ENCODE measurements at places on chromosomes 3 and 15.

DNA sequence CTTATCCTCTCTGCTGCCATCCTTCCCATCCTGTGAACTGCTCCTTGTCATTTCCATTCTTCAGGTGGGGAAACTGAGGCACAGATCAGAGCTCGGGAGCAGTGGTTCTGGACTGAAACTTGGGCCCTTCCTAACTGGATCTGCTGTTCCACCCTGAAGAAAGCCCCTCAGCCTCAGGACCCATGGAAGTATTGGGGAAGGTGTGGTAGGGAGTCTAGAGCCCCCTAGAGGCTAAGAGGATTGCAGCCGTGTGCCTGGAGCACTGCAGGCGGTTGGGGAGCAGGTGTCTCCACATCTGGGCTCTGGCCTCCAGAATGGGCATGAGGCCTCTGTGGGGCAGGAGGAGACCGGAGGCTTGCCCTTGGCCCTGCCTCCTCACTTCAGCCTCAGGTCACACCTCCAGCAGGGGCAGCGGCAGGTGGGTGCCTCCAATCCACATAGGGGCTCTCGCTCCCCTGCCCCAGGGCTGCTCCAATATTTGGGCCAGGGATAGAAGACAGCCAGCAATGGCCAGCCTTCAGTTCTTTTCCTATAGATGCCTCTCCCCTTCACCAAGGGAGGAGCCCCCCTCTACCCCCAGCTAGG lies 28.1 kb downstream of the DNAJB8 start:
- DNase-seq: no peak

DNA sequence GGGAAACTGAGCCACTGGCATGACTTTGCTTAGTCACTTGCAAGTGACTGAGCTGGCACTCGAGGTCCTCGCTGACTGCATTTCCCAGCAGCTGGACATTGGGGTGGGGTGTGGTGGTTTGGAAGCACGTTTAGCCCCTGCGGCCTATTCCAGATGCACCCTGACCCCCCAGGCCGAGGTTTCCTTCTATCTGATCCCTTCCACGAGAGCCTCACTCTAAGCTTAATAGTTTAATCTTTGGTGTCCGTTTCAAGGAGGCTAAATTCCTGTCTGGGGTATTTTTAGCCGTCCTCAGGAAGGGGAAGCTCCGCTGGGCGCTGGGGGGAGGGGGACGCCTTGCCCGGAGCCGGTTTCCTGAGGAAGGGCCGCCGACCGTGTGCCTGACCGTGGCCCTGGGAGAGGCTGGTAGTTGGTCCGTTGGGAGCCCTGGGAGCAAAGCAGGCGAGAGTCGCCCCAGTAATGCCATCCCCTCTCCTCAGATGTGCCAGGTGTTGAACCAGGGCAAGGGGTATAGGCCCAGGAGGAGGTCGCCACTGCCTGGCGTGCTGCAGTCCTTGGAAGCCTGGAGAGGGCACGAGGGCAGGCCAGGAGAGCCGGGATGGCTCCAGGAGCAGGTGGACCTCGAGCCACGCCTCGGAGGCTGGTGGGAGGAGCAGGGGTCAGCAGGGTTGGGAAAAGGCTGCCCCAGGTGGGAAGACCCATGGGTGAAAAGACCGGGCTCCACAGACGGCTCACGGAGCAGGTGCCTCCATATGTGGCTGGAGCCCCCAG lies 37.2 kb downstream of the IDH2 start:
- no peak for DNase-seq

DNA sequence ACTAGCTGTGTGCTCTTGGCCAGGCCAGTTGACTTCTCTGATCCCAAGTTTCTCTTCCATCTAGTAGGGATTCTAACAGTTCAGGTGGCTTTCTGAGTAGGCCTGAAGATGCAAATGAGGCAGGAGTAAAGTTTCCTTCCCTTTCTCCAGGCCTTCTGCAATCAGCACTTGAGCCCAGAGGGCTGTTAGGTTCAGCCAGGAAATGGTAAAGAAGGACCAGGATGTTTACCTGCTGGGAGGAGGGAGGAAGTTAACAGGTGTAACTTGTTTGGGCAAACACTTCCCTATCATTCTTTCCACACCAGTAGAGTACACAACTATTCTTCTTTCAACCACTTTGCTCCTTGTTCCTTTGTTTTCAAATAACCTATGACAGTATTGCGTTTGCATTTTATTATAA lies 13.3 kb upstream of the TNFSF10 start:
- no peak for DNase-seq

DNA sequence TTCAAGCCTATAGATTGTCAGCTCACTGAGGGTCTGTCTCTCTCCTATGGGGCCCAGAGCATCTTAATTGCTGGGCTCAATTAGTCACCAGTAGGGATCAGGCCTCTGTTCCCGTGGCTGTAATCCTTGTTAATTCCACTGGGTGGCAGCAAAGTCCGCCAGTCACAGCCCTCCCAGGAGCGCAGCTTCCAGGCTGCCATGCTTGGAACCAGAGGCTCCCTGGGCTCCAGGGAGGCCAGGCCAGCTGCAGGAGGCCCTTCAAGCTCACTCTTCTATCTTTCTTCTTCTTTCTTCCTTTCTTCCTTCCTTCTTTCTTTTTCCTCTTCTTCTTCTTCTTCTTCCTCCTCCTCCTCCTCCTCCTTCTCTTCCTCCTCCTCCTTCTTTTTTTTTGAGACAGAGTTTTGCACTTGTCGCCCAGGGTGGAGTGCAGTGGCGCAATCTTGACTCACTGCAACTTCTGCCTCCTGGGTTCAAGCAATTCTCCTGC lies 14.4 kb downstream of the RNU5B-1 start:
- peak; percentile 80 for DNase-seq

- peak; percentile 74 for DNase-seq
Observed at GRCh38 chr3:184540777-184541681, 20.6 kb upstream of the EPHB3 start.

DNA sequence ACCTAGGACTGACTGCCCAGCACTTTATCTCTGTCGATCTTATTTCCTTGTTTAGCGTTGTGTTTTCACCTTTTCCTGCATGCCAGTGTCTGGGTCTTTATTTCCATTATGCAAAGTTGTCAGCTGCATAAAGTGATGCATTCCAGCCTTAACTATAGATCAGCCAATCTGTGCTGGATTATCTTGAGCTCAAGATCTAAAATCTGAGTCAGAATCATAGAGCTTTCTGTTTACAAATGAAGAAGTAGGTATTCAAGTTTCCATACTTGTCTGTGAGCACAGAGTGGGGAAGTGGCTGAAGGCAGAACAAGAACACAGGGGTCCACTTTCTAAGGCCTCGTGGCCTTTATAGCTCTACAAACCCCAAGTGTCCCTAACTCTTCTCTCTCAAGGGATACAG lies 82.4 kb upstream of the PLCL2 start:
- no peak for DNase-seq

GRCh38 chr3:102133376-102133775 lies 284.1 kb downstream of the NFKBIZ start:
- DNase-seq: no peak

DNA sequence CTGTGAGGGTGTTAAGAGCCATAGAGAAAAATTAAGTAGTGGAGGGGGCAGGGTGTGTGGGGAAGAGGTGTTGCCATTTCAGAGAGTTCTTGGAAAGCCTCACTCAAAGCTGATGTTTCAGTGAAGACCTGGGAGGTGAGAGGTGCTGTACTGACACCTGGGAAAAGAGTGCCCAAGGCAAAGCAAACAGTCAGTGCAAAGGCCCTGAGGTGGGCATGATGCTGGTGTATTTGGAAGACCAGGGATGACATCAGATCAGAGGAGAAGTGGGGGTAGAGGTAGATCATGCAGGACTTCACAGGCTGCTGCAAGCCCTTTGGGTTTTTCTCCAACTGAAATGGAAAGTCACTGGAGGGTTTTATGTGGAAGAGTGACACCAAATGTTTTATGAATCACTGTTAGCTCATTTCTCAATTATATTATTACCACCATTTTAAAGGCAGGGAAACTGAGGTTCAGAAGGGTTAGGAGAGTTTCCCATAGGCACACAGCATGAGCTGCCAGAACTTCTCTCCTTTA lies 42.8 kb upstream of the SMAD3 start:
- no peak for DNase-seq

DNA sequence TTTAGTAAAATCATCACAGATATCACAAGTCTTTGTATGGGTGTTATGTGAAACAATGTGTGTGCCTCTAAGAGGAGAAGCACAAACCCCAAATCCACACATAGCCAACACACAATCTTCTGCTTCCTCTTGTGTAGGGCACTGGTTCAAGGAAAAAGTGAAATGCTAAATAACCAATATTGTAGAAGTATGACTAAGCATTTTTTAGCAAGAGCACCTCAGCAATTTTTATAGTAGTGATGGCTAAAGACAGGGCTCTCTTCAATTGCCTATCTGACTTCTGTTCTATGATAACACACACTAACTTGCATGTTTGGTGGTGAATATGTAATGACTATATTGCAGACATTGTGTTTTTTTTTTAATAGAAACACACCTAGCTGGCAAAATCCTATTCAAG lies 997.9 kb upstream of the ALCAM start:
- no peak for DNase-seq

DNA sequence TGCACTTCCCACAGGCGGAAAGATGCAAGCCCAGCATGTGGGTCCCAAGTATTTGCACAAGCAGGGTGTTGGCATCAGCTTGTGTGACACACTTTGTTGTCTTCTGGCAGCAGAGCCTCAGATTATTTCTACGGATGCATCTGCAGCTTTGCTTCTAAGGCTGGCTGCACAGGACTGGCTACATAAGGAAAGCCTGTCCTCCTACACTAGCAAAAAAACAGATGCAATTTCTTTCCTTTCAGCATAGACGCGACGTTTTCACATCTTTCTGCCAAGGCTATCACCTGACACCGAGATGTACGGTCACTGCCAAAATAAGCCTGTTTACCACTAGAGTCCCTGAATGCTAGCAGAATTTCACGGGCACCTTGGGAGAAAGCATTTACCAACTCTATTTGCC lies 13.5 kb downstream of the MRPS11 start:
- no peak for DNase-seq

DNA sequence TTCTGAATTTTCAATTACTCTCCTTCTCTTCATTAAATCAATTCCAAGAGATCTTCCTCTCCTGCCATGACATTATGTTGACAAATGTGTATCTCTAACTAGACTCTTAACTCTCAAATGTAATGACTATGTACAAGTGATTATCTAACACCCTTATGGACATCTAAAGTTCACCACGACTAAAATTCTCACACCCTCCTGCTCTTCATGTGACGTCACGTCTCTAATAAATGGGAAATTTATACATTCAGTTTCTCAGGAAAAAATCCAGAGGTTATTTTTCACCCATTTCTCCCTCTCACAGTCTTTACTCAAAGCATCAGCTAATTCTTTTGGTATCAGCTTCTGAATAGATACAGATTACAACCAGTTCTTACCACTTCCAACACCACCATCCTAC lies 237.5 kb upstream of the EPHA6 start:
- DNase-seq: no peak

DNA sequence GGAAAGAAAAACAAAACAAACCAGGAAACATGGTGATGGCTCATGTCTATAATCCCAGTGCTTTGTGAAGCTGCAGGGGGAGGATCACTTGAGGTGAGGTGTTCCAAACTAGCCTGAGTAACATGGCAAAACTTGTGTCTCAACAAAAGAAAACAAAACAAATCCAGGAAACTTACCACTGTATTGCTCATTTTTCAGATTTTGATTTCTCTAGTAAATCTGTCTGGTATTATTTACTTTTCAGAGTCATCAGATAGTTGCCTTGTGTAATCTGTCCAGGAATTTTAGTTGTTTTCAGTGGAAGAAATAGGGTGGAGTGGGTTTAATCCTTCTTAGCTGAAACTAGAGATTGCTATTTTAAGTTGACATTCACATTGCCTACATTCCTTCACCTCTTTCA lies 91.8 kb upstream of the ALCAM start:
- no peak for DNase-seq

- DNase-seq: no peak
Observed at GRCh38 chr15:90638963-90639362, 78.2 kb upstream of the BLM start.

DNA sequence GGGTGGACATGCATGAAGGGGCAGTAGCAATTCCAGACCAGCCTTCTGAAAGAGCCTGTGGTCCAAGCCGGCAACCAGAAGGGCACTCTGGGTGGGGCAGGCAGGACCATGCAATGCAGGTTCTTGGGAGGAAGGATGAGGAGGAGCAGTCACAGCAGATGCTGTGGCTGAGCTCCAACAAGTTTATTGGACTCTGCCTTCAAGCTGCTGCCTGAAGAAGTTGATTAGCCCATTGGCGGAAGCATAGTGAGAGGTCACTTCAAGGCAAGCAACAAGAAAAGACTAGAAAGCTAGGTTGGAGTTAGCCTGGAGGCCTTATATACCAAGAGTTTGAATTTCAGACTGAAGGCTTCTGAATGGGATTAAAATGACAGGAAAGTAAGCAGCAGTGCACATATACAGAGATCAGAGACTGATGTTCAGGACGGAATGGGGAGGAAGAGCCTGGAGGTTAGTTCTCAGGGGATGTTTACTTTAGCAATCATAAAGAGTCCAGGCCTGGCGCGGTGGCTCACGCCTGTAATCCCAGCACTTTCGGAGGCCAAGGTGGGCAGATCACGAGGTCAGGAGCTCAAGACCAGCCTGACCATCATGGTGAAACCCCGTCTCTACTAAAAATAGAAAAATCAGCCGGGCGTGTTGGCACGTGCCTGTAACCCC lies 39.9 kb downstream of the SFMBT1 start:
- DNase-seq: no peak

DNA sequence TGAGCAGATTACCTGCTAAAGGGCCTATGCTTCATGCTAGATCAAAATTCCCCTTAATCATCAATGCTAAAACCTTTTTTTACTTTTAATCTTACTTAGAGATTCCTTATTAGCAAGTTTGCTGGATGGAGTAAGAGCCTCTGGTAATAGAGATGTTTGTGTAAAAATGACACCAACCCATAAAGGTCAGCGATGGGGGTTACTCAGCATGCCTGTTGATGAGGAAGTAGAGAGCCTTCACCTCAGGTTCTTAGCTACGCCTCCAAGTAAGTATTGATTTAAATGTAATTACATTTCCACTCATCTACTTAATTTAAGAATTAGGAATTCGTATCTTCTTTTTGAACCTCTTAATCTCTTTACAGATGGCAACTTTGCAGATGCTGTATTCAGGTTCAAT lies 38.8 kb downstream of the DNAJC13 start:
- no peak for DNase-seq

GRCh38 chr3:152331018-152331541 lies 62.4 kb downstream of the MBNL1 start:
- no peak for DNase-seq

- no peak for DNase-seq
Observed at GRCh38 chr3:55486857-55487380, at the start of gene WNT5A. Gene WNT5A, minus strand, starts transcription at chr3:55487306. Its CDS starts 321 bp downstream, at chr3:55486985.

- no peak for DNase-seq
Observed at GRCh38 chr3:2661078-2661477, 449.1 kb downstream of the IL5RA start.

Measured in activated naive CD4-positive, alpha-beta T cell treated with Interleukin-2 at 50 U/mL for 16 hours (primary cell).